ENCODE measurements at places on chromosomes 16 and 17.

DNA sequence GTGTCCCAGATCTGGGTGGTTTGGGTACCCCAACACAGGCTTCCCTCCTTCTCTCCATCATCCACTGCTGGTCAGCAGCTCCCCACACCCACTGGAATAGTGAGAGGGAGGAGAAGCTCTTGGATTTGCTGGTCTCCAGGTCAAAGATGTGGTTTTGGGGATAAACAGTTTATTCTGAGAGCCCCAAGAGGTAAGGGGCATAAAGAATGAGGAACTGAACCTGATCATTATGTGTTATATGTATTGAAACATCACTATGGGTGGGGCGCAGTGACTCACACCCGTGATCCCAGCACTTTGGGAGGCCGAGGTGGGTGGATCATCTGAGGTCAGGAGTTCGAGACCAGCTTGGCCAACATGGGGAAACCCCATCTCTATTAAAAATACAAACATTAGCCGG, 3.9 kb downstream of the DPEP2 start:
- no peak for DNase-seq

GRCh38 chr17:48563867-48564187, 14.3 kb downstream of the HOXB4 start:
- DNase-seq: no peak

DNA sequence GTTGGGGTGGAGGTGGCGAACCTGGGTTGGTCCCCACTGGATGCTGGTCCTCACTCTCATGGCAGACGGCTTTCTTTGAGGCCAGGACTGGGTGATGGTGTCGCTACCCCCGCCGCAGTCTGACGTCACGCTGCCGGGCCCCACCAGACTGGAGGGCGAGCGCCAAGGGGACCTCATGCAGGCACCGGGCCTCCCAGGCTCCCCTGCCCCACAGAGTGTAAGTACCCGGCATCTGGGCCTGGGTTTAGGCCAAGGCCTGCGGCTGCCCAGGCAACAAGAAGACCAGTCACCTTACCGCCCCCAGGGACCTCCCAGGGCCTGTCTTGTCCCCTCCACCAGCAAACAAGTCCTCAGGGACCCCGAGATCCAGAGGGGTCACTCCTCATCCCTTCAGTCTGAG, 17.7 kb downstream of the FOXN1 start:
- DNase-seq: no peak

- no peak for DNase-seq
Observed at GRCh38 chr17:3792481-3792880, 8.5 kb downstream of the ITGAE start.

DNA sequence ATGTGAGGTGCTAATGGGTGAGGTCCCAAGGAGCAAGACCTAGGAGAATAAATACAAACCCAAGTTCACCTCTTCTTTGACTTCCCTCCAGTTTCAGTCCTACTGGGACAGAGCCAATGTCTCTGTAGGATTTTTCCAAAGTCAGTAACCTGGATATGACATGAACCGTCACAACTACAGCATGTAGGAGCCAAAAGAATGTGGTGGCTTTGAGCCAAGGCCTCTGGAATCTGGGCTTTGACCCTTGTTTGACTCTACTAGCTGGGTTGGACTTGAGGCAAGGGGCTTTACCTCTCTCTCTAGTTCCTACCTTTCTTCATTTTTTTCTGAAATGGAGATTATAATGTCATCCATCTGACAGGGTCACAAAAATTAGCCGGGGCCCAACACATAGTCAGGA, 91.4 kb downstream of the CACNG3 start:
- no peak for DNase-seq

GRCh38 chr16:19926449-19927390, 42.1 kb upstream of the GPRC5B start:
- peak; percentile 48 for DNase-seq
